ENCODE measurements at places on chromosomes 1 and 21. TPM values are rescaled to one million over a fixed set of nuclear protein-coding genes. Genes with fewer than 3 reads are reported as not detected.

GRCh38 chr21:39006571-39007311, 176.5 kb downstream of the PSMG1 start:
- no peaks in the 10 kb centered on the region for H3K36me3 ChIP-seq
- no peak overlapping the region for H3K27ac ChIP-seq
- H3K4me3 ChIP-seq, result no peak overlapping the region
- DNase-seq, result no peak
- peaks cover 13% of the 10 kb centered on the region for H3K4me1 ChIP-seq

DNA sequence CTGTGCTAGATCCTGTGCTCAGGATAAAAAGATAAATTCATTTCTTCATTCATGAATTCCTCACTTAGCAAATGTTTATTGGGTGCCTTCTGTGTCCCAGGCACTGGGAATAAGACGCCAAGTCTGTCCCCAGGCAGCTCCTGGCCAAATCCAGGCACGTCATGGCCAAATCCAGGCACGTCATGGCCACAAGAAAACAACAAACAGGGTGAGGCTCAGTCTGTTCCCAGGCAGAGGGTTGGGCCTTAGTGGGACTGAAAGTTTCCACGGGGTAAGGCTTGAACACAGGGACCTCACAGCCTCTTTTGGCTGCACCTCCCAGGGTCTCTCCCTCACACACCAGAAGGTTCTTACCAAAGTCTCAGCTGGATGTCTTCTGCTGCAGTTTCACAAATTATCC, 95.7 kb downstream of the PAX7 start:
- H3K27me3 ChIP-seq, result peaks cover 8% of the 10 kb centered on the region
- H3K4me3 ChIP-seq, result no peak overlapping the region
- DNase-seq, result no peak
- H3K36me3 ChIP-seq, result no peaks in the 10 kb centered on the region
- H3K27ac ChIP-seq, result no peak overlapping the region

Gene THAP3
- 16.5 TPM for total RNA-seq

DNA sequence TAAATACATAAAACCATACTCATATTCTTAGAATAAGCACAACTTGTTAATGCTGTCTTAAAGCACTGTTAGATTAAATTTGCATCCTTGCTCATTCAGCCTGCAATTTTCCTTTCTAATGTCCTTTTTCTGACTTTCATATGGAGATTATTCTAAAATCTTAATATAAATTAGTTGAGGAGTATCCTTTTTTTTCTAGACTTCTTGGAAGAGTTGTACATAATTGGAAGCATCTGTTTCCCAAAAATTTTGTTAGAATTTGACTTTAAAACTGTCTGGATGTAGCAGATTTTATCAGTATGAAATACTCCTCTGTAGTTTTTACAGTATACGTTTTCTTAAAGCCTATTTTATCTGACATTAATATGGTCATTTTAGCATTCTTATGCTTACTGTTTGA, 9.7 kb downstream of the KIFAP3 start:
- peaks cover 4% of the 10 kb centered on the region for H3K4me1 ChIP-seq
- H3K4me3 ChIP-seq, result no peak overlapping the region
- H3K27me3 ChIP-seq, result no peaks in the 10 kb centered on the region
- H3K36me3 ChIP-seq, result no peaks in the 10 kb centered on the region

GRCh38 chr1:160076295-160076694, 5.0 kb upstream of the KCNJ9 start:
- H3K27me3 ChIP-seq, result peaks cover 39% of the 10 kb centered on the region
- H3K4me1 ChIP-seq, result peaks cover 6% of the 10 kb centered on the region
- H3K4me3 ChIP-seq, result no peak overlapping the region
- no peak overlapping the region for H3K27ac ChIP-seq
- no peaks in the 10 kb centered on the region for H3K36me3 ChIP-seq

DNA sequence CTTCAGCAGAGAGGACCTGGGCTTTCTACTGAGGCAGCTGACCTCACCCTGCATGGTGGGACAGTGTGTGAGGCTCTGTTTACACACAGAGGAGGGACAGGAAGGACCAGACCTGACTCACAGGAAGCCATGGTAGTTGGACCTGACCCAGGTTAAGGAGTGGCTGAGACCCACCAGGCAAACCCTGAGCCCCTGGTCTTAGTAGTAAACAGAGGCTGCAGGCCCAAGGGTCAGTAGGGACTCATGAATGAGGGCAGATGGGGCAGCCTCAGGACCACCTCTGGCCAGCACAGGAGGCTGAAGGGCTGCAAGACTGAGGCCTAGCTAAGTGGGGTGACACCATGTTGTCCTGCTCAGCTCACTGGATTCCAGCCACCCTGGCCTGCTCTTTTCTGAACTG, 273.2 kb downstream of the GRIK3 start:
- DNase-seq, result no peak
- no peak overlapping the region for H3K4me3 ChIP-seq
- H3K27ac ChIP-seq, result no peak overlapping the region
- no peaks in the 10 kb centered on the region for H3K36me3 ChIP-seq
- no peaks in the 10 kb centered on the region for H3K27me3 ChIP-seq
- H3K4me1 ChIP-seq, result no peaks in the 10 kb centered on the region

DNA sequence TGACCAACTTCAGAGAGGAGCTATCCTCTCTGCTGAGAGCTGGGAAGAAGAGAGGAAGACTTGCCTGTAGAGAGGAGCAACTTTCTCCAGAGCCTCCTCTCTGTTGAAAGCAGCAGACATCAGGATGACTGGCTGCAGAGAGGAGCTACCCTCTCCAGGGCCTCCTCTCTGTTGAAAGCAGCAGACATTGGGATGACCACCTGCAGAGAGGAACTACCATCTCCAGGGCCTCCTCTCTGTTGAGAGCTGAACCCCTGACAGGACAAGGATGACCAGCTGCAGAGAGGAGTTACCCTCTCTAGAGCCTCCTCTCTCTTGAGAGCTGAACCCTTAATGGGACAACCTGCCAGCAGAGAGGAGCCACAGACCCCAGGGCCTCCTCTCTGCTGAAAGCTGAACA, 83.0 kb upstream of the GJB5 start:
- H3K36me3 ChIP-seq, result no peaks in the 10 kb centered on the region
- no peak overlapping the region for H3K27ac ChIP-seq
- H3K4me1 ChIP-seq, result no peaks in the 10 kb centered on the region
- DNase-seq, result no peak

DNA sequence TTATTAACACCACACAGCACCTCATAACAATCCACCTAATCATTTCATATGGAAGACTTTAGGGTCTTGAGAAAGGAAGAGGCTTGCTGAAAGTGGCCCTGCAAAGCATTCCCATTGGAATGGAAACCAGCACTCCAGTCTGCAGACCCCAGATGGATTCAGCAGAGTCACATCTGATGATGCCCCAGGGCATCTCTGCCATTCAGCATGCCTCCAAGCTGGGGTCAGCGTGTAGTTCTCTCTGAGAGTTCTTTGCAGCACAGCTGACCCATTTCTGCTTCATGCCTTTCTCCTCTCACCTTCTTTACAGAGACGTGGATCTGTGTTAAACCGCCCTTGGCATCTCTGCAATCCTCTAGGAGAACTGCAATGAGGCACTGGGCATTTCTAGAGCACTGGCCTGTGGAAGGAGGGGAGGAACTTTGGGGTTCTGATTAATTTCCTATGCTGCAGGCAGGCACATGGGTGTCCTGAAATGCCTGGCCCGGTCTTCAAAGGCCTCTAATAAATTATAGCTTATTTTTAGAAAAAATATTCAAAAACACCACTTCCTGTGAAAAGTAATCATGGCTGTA, 2.6 kb upstream of the LUZP1 start:
- H3K4me1 ChIP-seq, result peaks cover 17% of the 10 kb centered on the region

Data from astrocyte (in vitro differentiated cells and primary cell).